ENCODE measurements at places on chromosomes 5 and 9.

GRCh38 chr9:105877721-105878120, 183.4 kb downstream of the TMEM38B start:
- no peak for DNase-seq

- no peak for DNase-seq
Measured at GRCh38 chr9:37324691-37325490, 97.6 kb upstream of the GRHPR start.

- no peak for DNase-seq
Measured at GRCh38 chr9:134663084-134663483, 21.5 kb downstream of the COL5A1 start.

DNA sequence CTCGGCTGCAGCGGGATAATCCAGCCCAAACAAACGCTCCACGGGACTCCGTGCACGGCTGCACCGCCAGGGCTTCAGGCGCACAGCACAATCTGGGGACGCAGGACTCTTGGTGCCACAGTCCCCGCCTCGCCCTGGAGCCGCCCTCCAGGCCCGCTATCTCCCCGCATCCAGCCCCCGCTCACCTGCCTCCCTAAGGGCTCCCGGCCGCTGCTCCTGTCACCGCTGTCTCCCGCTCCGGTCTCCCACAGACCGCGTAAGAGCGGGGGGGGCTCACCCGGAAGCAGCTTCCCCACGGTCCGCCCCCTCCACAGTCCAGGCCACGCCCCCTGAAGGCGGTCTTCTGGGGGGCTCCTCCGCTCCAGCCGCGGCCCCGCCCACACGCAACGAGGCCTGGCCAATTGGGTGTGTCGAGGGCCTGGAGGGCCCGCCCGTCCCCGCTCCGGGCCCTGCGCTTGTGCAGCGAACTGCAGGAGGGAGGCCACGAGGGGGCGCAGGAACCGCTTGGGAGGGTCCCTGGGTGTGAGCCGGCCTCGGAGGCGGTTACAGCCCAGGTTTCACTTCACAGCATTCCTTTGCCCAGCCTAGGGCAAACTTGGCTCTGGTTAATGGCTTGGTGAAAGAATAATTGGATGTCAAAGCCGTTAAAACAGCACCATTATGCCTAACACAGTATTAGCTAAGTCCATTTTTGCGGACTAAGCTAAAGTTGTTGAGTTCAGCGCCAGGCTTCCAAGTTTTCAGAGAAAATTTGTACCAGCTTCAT, at the start of gene ALAD:
ALAD (minus strand) TSS at position 258 of the 766 bp plus-strand sequence. CDS start 7,725 bp downstream, outside the sequence.
- peak; percentile 98 for DNase-seq

- no peak for DNase-seq
Measured at GRCh38 chr5:158920736-158921135, 179.0 kb downstream of the EBF1 start.

GRCh38 chr5:147831465-147831864, at the start of gene SPINK1:
TSS of gene SPINK1 (minus strand) at chr5:147831671. CDS start at chr5:147831577, 94 bp downstream.
- DNase-seq = no peak

- no peak for DNase-seq
Measured at GRCh38 chr5:68973696-68974095, 120.1 kb upstream of the SLC30A5 start.

GRCh38 chr5:107403228-107403953, 267.3 kb downstream of the EFNA5 start:
- no peak for DNase-seq

GRCh38 chr5:83000922-83001321, 76.3 kb downstream of the TMEM167A start:
- DNase-seq = no peak

GRCh38 chr9:33950371-33950770, 98.3 kb downstream of the UBAP2 start:
- no peak for DNase-seq

DNA sequence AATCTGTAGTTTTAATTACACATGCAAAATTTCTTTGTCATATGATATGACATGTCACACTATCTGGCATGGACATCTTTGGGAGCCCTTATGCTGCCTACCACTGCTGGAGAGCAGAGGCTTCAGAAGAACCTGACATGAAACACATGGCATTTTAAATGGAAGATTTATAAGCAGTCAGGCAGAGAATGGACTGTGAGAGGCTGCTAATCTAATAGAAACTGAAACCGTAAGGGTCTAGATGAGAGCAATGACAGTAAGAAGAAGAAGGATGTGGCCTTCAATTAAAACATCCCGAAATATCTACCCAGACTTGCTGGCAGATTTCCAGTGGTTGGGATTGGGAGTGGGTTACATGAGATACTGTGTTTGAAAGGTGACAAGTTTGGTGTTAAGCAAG, 149.8 kb downstream of the MACIR start:
- DNase-seq = no peak
